ENCODE measurements at places on chromosomes 7 and 10. TPM values are rescaled to one million over a fixed set of nuclear protein-coding genes. Genes with fewer than 3 reads are reported as not detected.

The SEMA3D gene
- total RNA-seq = 39.2 TPM

The OLAH gene
- total RNA-seq = not detected

The CCDC146 gene
- 15.8 TPM for total RNA-seq

The CADPS2 gene
- 83.7 TPM for total RNA-seq

The TCERG1L gene
- total RNA-seq = 6.8 TPM

The PNLIP gene
- total RNA-seq = not detected

The ARHGAP21 gene
- total RNA-seq = 246 TPM

- no peak for DNase-seq
These were observed 53.1 kb upstream of the PDCD4 start for GRCh38 chr10:110818311-110819256.

GRCh38 chr7:130897515-130898419 is 163.8 kb upstream of the KLF14 start:
- no peak for DNase-seq

DNA sequence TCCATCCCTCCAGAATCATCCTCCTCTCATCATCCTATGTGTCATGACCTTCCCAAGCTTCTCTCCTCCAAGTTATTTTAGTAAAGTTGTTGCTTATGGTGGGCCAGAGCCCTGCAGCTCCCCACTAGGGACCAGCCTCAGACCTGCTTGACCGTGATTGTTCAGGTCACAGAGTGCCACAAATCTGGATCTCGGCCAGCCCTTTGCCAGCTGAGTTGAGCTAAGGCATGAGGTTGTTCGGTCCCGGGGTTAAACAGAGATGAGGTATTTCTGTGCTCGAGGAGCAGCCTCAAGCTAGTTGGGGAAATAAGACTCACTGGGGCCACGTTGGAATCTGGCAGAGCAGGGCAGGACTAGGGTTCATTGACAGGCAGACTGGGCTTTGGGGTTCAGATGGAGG is 66.3 kb upstream of the PPIF start:
- DNase-seq = no peak

DNA sequence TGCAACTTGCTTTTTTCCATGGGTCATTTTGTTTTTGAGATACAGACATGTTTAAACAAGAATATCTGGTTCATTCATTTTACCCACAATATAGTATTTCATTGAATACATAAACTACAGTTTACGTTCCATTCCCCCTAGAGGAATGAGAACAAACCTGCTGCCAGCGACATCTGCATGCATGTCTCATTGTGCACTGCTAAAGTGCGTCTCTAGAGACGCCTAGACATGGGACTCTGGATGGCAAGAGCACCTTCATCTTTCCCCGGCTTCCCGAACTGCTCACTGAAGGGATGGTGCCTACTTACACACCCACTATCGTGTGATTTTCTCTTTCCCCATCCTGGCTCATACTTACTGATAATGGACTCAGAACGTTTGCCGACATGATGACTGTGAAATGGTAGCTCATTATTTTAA is 1.2 kb upstream of the ZNF777 start:
- DNase-seq = no peak

DNA sequence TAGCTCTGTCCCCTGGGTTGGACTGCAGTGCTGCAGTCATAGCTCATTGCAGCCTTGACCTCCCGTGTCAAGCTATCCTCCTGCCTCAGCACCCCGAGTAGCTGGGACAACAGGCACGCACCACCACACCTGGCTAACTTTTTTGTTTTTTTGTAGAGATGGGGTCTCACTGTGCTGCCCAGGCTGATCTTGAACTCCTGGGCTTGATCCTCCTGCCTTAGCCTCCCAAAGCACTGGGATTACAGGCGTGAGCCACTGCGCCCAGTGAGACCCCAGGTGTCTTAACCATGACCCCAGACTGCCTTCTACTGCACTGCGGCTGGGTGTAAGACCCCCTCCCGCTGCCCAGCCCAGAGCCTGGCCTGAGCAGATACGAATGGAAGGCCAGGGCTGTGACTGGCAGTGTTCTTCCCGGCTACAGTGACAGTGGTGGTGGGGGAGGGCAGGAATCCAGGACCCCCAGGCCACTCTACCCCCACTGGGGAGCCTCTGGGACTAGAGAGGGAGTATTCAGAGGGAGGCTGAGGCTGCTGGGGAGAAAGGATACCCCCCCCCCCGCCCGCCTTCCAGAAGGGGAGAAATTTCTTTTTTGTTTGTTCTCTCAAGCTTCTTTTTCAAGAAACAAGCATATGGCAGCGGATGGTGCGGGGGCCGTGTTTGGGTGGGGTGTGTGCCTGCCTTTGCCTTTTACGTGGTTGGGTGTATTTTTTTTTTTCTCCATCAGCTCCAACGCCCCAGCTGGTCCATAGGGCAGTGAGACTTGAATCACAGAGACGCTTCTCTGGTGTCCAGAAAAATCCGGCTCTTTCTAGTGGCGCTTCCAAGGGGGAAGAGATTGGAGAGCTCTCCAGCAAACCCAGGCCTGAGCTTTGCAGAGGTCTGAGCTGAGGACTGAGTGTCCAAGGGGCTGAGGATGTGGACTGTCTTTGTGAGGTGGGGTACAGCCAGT is 36.6 kb downstream of the GTF2IRD1 start:
- no peak for DNase-seq

DNA sequence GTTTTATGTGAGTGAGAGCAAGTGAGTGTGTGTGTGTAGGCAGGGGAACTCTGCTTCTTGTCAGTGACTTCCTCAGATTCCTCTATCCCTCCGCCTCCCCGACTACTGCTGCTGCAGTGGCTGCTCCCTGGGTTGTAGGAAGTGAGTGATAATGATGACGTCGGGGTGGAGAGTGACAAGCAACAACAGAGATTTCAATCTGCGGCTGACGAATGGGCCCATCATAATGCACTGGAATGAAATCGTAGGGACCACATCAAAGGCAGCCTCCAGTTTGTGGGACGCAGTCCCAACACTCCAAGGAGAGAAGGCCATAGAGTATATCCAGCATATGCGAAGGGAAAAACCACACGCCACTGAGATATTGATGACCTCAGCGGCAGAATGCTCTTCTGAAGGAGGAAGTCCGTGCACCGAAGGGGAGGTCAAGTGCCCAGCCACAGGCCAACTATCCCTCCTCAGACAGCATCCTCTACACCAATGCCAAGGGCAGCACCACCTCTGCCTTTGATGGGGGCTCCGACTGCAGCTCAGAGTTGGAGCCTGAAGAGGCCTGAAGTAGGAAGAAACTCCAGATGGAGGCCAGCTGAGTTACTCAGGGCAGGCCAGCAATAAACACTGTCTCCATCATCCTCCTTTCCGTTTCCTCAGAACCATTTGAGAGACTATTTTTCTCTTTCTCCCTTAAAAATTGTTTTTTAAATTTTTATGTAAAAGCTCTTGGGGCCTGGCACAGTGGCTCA is 11.3 kb upstream of the STMP1 start:
- DNase-seq = no peak

- DNase-seq = no peak
These were observed 59.9 kb downstream of the COL26A1 start for GRCh38 chr7:101422356-101423195.

GRCh38 chr7:49703337-49703736 is 70.1 kb upstream of the VWC2 start:
- DNase-seq = no peak

All from cerebellum (tissue), 4 donors.